Fibroblast of skin of abdomen (primary cell): ENCODE measurements at places on chromosomes 6 and 20.
A peak's percentile ranks its signal among the peaks of the same experiment; 100 is the strongest.

GRCh38 chr6:75268121-75268987 is 16.2 kb downstream of the TMEM30A start:
- no peak for DNase-seq

GRCh38 chr20:20505554-20505953 is 137.7 kb downstream of the INSM1 start:
- DNase-seq, result no peak

GRCh38 chr6:24228123-24228522 is 102.1 kb downstream of the NRSN1 start:
- DNase-seq, result no peak

DNA sequence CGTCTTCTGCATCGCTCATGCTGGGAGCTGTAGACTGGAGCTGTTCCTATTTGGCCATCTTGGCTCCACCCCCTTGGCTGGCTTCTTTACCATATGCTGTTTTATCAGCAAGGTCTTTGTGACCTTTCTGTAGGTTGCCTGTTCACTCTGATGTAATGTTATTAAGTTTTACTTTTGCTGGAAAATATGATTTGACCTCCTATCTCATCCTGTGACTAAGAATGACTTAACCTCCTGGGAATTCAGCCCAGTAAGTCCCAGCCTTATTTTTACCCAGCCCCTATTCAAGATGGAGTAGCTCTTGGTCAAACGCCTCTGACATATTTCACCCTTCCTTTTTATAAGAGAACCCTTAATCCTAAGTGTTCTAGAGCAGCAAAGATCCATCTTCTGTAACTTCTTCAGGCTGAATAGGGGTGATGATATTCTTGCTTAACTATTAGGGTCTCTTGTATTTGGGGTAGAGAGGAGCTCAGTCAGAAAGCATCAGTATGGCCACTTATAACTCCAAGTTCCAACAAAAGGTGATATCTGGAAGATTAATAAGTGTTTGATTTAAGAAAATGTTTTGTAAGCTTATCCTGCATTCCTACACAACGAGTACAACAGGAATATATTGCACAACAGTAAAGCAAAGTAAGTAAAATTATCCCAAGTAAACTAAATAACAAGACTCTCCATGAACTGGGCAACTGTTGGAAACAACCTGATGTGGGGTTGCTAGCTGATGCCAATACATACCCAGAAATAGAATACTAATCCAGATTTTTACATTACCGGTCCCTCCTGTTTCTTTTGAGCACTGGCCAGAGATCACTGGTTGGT is 23.1 kb upstream of the HMGN3 start:
- DNase-seq, result peak; percentile 4

- DNase-seq, result no peak
Measured at GRCh38 chr20:64113444-64113775, 6.0 kb upstream of the NPBWR2 start.

GRCh38 chr6:5922230-5922629 is 84.5 kb downstream of the NRN1 start:
- no peak for DNase-seq

- DNase-seq, result peak; percentile 91
Measured at GRCh38 chr6:142378138-142378875, 76.5 kb downstream of the ADGRG6 start.

DNA sequence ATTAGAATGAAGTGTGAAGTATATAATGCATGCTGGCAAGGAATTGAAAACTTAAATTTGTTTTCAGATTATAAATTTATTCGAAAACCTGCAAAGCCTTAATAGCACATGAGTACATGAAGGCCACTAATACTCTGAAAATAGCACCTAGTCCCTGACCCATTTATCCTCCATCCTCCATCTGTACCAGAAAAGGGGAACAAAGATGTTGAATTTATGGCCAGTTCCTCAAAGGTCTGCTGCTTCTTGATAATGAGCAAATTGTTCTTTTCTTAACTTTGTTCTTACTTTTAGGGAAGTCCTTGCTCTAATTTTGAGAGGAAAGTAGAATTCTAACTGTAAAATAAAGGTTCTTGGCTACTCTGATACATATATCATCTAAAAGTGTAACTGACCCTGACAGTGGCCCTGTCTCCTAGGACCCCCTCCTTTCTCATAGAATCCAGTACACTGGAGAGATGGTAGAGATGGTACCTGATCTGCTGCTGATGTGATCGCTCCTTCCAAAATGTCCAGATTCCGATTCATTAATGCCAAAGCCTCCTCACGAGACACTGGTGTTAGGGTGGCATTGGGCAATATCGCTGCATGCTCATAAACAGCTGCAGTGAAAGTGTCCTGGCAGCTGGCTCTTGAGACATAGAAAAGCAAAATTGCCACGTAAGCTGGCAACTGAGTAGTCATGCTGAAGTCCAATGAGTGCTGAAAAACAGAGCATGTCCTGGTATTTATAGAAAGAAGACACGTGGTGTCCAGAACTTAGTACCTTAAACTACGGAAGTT is at the start of gene VNN1:
Gene VNN1, minus strand, starts transcription at position 704 of the 783 bp plus-strand sequence. Its CDS starts 20 bp downstream, at position 684.
- DNase-seq, result no peak

DNA sequence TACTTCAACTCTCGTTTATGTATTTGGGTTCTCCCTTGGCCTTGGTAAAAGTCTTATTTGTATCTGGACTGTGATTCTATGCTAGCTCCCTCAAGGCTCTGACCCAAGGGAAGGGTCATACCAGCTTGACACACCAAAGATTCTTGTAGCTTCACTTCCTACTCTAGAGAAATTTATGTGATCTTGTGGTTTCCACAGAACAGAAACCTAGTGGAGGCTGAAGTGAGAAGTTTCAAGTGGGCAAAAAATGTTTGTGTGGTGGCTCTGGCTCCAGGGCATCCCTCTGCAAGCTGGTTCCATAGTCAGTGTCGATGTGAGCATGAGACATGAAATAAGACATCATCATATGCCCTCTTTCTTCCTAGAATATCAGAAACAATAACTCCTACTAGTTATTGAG is 48.1 kb upstream of the TNFRSF21 start:
- DNase-seq, result no peak

- no peak for DNase-seq
Measured at GRCh38 chr6:148487461-148487860, 144.8 kb downstream of the SASH1 start.

DNA sequence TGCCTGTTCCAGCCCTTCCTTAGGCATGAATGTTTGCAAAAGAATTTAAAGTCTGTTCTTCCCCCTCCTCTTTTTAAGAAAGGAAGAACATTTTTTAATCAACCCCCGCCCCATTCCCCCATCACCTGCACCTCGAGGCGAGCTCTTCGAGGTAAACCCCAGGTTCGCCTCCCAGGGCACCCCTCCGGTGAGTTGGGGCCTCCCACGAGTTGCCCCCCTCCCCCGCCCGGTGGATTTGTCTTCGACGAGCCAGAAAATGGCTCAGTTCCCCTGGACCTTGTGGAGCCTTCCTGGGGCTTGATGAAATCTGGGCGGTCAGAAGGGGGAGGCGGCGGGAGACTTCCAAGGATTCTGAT is 256 bp upstream of the OVOL2 start:
- DNase-seq, result no peak

GRCh38 chr6:101818051-101818450 is 424.5 kb downstream of the GRIK2 start:
- no peak for DNase-seq

- peak; percentile 14 for DNase-seq
Measured at GRCh38 chr20:58407201-58407873, 18.3 kb downstream of the VAPB start.

GRCh38 chr6:168206661-168207274 is 112.8 kb downstream of the DACT2 start:
- no peak for DNase-seq

DNA sequence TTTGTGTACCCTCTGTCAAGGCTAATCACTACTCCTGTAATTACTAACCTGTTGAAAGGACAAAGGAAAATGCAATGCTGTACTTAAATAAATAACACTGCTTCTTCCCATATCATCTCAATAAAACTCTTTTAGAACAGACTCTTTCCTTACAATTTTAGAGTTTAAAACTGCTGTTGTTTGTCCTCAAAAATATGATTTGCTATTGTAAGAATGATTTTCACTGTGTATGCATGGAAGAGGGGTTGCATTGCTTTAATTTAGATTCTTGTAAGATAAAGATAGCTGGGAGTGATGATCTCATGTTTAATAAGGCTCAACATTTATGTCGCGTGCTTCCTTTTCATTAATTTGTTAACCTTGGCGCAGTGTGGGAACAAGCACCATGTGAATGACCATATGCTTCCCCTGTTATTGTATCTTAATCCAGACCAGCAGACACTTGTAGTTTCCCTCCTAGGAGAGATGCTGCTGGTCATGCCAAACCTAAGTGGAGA is 89.8 kb upstream of the ATXN1 start:
- peak; percentile 44 for DNase-seq

- peak; percentile 65 for DNase-seq
Measured at GRCh38 chr6:72631480-72631879, 9.6 kb downstream of the KCNQ5 start.

DNA sequence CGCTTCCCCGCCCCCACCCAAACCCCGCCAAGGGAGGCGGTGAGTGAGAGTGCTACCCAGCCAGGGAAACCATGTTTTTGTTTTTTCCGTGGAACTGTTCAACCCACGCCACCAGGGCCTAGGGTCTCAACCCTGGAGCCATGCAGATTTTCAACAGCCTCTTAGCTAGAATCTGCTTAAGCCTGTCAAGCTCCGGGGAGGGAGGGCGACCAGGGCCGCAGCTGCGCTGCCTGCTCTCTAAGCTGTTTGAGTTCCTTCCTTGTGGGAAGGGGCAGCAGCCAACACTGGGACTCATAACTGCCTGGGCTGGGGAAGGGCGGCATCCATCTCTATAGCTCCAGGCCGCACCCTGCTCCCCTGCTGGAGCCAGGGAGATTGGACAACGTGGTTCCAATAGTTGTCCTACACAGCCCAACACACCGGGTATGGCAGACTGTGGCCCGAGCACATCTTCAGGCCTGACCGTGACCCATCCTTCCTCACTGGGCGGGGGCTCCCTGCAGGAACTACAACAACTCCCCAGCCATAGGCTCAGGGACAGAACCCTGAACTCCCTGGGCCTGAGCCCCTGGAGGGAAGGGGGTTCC is 1065.7 kb upstream of the MANEA start:
- DNase-seq, result no peak

GRCh38 chr6:169669889-169670288 is 31.9 kb downstream of the WDR27 start:
- no peak for DNase-seq

GRCh38 chr6:2915150-2915549 is 12.0 kb upstream of the SERPINB9 start:
- no peak for DNase-seq

DNA sequence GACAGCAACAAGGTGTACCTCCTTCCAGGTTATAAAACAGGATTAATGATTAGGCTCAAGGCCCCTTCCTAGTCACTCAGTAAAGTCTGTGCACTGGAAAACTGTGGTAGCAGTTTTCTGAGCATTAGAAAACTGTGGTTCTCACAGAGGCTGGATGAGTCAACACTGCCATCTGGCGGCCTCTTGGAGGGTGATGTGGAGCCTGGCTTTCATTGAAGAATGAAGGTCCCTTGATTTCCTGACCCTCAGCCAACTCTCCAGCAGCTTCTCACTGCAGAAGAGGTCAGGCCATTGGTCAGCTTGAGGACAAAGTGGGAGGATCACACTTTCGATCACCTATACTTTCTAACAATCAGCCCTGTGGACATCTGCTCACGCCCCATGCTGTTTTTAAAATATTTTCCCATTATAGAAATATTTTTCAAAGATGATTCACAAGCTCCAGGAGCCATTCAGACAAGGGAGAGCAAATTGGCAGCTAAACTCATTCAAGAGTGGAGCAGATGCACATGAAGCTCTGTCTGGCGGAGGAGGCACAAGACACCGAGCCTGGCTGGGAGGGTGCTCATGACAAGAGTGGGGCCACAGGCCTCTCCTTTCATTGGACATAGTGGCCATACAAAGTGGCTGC is 23.2 kb downstream of the PSMB1 start:
- DNase-seq, result peak; percentile 67

GRCh38 chr6:18676548-18676947 is 289.4 kb downstream of the RNF144B start:
- DNase-seq, result no peak

DNA sequence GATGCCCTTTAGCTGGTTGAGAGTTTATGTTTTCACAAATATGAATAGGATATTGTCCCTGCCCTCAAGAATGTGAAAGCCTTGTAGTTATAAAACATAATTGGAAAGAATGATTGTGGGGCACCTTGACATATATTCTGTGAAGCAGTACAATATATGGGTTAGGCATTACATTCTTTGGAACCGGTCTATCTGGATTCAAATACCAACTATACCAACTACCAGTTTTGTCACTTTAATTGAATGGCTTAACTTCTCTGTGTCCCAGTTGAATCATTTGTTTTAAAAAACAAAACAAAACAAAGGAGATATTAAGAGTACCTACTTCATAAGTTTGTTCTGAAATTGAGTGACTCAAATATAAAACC is 146.5 kb downstream of the TBC1D32 start:
- DNase-seq, result no peak

DNA sequence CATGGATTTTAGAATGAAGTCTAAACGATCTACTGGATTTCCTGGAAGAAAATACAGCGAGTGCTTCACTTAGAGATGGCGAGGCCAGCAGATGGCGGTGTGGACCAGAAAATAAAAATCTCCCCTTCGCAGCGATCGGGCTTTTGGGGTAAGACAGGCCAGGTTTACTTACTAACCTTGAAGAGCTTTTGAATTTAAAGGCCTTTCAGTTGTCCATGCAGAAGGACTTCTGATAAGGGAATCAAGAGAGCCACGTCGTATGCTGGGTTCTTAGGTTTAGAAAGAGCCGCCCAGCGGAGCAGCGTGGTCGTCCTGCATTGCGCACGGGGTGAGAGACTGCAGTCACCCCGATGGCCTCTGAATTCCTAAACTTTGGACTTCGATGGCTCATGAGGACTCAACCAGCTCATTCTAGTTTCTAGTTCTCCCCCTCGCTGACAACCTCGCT is 125.2 kb upstream of the RALGAPA2 start:
- DNase-seq, result peak; percentile 40

DNA sequence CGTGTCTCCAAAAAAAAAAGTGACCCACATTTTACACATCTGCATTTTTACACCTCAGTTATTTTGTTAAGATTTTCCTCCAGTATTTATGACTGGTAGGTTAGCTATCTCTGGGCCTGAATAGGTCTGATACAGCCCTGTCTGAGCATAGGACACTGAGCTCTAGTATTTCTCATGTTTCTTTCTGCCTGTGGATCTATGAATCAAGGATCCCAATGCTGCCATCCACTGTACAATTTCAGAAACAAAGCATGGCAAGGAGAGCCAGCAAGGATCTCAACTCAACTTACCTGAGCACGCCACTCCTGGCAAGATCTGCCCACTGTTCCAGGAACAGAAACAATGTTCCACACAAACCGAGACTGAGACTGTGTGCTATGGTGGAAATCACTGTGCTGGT is 36.4 kb upstream of the ENPP5 start:
- no peak for DNase-seq

DNA sequence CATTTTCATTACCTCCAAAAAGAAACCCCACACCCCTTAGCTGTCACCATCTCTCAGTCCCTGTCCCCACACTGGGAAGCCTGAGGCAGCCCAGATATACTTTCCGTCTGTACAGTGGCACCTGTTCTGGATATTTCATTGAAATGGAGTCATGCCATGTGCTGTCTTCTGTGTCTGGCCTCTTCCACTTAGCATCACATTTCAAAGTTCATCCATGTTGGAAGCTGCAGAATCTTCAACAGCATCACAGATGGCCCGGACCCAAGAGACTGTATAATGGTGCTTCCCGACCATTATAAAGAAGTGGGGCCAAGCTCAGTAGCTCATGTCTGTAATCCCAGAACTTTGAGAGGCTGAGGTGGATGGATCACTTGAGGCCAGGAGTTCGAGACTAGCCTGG is 58.4 kb downstream of the DLGAP4 start:
- no peak for DNase-seq

GRCh38 chr6:130524552-130524951 is 158.7 kb downstream of the TMEM200A start:
- DNase-seq, result no peak
